CD4-positive, alpha-beta T cell treated with Interferon alpha-2 for 1 hour (primary cell): ENCODE measurements at places on chromosomes 4 and X.

DNA sequence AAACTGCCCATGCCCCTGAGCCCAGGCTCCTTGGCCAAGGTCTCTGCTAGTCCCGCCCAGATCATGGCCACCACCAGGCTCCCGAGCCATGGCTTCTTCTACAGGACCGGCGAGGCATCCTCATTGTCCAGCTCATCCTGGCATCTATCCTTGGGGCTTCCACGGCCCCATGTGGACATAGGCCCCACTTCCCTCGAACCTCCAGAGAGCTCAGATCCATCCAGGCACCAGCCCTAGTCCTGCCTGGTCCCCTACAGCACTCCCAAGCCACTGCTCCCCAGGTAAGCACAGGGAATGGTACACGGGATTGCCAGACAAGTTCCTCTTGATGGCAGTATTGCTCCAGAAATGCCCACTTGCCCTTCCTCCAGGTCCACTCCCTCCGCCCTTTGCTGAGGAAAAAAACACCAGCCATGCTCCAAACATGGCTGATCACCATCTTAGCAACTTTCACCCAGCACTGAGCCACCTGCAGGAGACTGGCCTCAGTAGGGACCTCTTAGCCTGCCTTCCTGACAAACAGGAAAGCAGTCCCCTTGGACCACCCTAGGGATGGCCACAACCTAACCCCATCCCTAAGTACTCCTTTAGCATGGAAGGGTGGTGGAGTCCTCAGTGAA lies 272.1 kb upstream of the AGTR2 start:
- DNase-seq, result peak; percentile 76

DNA sequence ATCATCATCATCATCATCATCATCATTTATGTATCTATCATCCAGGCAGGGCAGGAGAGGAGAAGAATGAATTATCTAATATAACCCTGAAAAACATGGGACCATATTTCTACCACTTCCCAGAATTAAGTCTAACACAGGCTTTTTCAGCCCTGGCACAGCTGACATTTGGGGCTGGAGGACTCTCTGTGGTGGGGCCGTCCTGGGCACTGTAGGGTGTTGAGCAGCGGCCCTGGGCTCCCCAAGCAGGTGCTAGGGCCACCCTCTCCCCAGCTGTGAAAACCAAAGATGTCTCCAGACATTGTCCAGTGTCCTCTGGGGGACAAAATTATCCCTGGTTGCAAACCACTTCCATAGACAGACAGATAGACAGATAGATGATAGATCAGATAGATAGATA lies 288.4 kb downstream of the CRLF2 start:
- no peak for DNase-seq

- DNase-seq, result no peak
These were observed 353.4 kb downstream of the SPRY1 start for GRCh38 chr4:123750044-123750443.

DNA sequence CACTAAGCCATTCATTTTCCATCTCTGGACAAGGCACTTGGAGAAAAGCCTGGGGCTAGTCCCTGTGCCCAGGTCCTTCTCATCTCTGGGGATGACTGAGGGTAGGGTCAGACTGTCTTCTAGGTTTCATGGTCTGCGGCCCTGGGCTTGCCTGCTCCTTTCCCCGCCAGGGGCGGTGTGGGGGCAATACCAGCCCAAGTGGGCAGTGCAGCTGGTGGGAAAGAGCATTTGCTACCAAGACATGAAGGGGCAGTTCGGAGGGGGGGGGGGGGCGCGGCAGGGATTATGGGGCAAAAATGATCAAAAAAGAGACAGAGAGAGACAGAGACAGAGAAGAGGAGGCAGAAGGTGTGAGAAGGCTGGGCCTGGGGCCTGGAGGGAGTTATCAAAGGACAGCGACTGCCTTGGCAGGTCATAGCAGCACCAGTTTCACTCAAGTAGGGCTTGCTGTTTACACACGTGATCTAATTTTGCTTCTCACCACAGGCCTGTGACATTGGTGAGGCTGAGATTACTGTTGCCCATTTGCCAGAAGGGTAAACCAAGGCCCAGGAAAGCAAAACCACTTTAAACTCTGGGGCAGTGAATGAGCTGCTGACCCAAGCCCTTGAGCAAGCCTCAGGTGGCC lies 56.1 kb downstream of the PJA1 start:
- DNase-seq, result no peak

- no peak for DNase-seq
These were observed 42.4 kb upstream of the AGA start for GRCh38 chr4:177484613-177485021.

DNA sequence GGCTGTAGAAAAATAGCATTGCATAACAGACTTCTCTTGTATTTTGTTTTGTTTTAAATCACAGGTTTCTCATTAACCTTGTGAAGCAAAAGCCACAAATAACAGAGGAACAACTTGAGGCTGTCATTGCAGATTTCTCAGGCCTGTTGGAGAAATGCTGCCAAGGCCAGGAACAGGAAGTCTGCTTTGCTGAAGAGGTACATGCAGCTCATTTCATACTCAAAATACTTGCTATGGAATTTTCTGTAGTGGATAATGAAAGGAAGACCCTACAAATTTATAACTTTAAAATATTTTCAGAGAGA lies 17.6 kb downstream of the AFP start:
- DNase-seq, result no peak

GRCh38 chr4:136750897-136751296 lies 781.4 kb downstream of the PCDH18 start:
- no peak for DNase-seq

GRCh38 chrX:11765449-11765848 lies 7.4 kb downstream of the MSL3 start:
- no peak for DNase-seq

DNA sequence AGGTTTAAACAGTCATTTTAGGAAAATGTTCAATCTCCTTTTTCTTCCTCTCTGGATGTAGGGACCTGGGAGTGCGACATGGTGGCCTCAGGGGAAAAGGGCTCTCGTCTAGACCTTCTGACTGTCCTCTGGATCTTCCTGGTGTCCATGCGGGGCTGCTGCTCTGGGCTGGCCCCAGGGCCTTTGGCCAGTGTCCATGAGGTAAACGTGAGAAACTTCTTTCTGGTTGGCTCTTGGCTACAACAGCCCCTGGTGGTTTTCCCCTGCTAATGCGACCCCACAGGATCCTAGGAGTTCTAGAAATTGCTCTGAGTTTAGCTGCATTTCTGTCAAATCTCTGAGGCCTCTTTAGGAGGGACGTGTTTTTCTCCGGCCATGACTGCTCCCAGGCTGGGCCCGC lies 85.7 kb downstream of the MFAP3L start:
- DNase-seq, result no peak

GRCh38 chr4:182023469-182023868 lies 219.7 kb upstream of the TENM3 start:
- DNase-seq, result no peak
